ENCODE measurements at places on chromosomes 16 and 17.

DNA sequence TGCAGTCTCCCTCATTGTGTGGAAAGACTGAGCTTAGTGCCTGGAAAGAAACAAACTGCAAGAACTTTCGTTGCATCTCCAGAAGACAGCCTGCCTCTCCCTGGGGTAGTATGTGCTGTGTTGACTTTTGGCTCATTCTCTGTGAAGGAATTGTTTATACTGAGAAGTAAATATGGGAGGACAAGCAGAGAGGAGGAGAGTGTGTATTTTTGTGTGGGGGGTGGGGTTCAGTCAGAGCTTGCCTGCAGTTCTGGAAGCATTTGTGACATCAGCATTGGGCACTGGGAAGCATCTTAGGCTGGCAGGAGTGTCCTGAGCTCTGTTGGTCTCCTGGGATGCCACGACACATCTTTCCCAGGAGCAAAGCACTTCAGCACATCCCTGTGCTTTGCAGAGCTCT lies 147.9 kb downstream of the HS3ST3B1 start:
- no peak for DNase-seq

DNA sequence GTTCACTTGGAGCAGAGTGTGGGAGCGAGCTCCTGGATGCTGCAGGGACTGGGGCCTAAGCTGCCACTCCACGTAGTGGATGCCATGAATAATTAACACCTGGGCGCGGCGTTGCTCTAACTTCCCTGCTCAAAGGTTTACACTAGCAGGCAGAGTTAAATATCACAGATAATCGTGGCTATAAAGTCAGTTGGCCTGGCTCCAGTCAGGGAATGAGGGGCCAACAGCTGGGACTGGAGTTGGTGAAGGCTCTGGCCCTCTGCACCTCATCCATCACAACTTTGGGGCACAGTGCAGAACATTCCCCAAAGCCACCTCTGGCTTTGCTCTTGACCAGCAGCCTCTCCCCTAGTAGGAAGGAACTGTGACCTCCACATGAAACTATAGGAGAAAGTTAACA lies 10.9 kb downstream of the HOXB4 start:
- no peak for DNase-seq

DNA sequence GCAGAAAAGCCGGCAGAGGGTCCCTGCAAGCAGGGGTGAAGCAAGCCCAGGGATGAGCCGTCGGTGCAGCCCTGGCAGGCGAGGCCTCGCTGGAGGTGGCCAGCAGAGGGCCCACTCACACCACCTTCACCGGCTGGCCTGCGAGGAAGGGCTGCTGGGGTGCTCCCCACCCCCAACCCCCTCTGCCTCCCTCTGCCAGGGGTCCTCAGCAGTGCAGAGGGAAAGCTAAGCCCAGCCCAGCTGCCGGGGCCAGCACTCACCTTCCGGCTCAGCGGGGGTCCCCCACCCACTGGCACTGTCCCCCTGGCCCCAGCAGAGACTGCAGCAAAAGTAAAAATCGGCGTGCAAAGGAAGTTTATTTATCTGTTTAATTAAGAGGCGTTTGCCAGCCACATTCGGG lies 113.4 kb downstream of the ENGASE start:
- DNase-seq = no peak

DNA sequence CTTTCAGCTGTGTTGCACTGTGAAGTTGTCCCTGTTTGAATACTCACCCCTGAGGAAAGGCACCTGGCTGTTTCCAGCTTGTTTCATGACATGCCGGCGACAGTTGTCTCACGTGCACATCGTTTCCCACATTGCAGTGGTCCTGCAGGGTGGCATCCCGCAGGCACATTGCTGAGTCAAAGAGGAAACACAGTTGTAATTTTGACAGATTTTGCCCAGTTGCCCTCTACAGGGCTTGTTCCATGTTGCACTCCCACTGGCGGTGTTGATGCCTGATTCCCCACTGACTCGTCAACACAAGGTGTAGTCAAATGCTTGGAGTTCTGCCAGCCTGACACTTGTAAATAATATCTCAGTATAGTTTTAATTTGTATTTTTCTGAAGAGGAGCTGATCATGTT lies 23.8 kb downstream of the EPN2 start:
- DNase-seq = no peak

DNA sequence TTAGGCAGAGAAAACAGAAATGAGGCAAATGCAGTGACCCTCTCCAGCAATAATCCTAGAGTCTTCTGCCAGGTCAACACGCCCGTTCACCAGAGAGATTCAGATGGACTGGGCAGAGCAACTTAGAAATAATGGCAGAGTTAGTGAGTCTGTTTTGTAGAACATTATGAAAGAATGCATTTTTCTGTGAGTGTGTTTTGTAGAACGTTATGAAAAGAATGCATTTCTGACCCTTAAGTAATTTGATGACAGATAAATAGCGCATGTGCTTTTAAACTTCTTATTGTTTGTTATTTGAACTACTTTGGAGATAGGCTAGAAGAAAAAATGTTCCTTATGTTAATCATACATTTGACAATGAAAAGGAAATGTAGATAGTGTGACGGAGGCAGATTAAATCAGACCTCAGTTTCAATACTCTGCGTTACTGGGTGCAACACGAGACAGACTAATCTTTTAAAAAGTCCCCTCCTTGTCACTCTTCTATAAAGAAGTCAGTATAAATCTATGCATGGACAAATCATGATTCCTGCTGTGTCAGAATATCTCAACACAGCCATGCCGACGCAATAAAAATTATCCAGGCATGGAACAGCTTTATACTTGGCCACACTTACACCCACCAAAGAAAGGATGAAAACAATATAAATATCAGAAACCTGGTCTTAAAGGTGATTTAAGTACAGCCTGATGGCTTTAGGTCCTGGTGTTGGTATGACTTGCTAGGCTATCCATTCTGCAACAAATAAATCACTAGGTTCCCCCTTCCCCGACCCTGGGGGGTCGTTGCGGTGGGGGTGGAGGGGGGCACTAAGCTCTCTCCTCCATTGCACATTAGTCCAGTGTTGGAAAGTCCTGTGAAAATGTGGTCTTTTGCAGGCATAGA lies 47.8 kb downstream of the MARCHF10 start:
- DNase-seq = no peak

- DNase-seq = no peak
These were observed 32.3 kb downstream of the GRB7 start for GRCh38 chr17:39769974-39770587.

- DNase-seq = no peak
These were observed 204.3 kb downstream of the RAB11FIP4 start for GRCh38 chr17:31595666-31596381.

- DNase-seq = no peak
These were observed 122.6 kb downstream of the AXIN2 start for GRCh38 chr17:65438708-65439294.

Measured in stimulated activated CD8-positive, alpha-beta memory T cell treated with anti-CD3 and anti-CD28 coated beads, Interleukin-15, amount 100 ng/mL, for 4 hours (primary cell).